GM13976 (cell line): ENCODE measurements at places on chromosomes 11 and 22.

GRCh38 chr11:2664791-2665525 is 34.8 kb downstream of the KCNQ1OT1 start:
- DNase-seq: peak; percentile 26

GRCh38 chr11:79094616-79095015 is 346.2 kb downstream of the TENM4 start:
- DNase-seq: no peak

- DNase-seq: peak; percentile 56
Measured at GRCh38 chr22:50085211-50085972, at the start of gene MLC1. TSS of gene MLC1 (minus strand) at chr22:50085426. CDS start at chr22:50084902, 524 bp downstream.

GRCh38 chr22:47457509-47458300 is 695.3 kb downstream of the TBC1D22A start:
- no peak for DNase-seq

GRCh38 chr11:10209326-10209725 is 84.7 kb downstream of the SBF2 start:
- no peak for DNase-seq

GRCh38 chr11:65119670-65119995 is 2.1 kb upstream of the ZNHIT2 start:
- DNase-seq: no peak

DNA sequence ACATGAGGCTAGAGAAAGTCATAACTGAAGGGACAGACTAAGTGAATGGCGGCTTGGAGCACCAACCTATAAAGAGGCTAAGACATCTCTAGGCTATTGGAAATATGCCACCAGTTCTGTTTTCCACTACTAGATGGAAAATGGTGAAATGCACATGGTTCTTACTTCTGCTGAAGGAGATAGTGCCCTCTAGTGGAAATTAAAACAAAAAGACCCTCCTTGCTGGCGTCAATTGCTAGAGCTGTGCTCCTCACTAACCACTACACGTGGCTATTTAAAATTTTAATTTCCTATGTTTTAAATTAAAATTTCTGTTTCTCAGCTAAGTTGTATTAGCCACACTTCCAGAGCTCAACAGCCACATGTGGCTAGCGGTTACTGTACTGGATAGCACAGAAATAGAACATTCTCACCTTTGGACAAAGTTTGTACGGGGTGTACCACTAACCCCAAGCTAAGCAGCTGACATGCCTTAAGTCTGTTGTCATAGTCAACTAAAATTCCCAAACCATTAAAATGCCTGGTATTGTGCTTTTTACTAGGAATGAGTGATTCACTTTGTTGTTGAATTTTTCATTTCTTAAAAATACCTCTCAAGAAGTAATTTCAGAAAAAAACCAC is 34.1 kb upstream of the CALCA start:
- peak; percentile 18 for DNase-seq

- no peak for DNase-seq
Measured at GRCh38 chr11:13663631-13664071, 4.8 kb upstream of the FAR1 start.

DNA sequence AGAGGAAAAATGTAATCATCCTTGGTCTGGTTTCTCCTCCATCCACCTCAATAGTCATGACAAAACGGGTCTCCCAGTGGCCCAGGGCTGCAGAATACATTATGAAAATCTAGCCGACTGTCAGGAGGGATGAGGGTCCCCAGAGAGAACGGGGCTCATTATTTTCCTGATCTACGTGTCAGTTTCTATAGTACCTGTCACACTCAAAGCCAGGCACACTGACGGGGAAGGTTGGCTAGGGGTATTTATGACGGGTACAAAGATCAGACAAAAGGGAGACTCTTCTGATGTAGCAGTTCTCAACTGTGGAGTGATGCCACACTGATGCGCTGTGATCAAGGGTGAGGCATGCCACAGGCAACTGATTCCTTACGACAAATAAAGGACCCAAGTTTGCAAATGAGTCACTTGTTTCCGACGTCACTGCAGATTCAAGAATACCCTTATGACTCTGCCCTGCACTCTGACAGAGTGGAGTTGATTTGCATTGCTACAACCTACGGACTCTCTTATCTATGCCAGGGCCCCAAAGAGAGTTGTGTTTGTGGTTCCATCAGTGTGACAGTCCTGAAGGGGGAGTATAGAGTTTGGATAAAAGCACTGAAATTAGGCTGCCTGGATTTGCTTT is 188.2 kb upstream of the TBCEL start:
- DNase-seq: peak; percentile 78

- no peak for DNase-seq
Measured at GRCh38 chr11:121777056-121777455, 324.3 kb upstream of the SORL1-AS1 start.

DNA sequence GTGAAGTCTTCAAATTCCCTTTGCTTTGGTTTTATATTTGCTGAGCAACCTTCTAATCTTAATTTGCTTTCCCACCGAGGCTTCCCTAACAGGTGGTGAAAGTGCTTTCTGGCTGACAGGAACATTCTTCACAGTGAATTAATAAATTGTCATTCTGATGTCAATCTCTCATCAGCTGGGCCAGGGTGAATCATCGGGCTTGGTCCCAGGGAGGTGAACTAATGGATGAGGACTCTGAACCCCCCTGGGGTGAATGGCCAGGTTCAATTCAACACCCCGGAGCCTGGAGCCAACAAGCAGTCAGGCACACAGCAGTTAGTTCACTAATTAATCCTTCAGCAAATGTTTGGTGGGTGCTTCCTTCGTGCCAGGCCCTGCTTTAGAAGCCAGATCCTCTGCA is 155.4 kb upstream of the PDGFD start:
- no peak for DNase-seq

DNA sequence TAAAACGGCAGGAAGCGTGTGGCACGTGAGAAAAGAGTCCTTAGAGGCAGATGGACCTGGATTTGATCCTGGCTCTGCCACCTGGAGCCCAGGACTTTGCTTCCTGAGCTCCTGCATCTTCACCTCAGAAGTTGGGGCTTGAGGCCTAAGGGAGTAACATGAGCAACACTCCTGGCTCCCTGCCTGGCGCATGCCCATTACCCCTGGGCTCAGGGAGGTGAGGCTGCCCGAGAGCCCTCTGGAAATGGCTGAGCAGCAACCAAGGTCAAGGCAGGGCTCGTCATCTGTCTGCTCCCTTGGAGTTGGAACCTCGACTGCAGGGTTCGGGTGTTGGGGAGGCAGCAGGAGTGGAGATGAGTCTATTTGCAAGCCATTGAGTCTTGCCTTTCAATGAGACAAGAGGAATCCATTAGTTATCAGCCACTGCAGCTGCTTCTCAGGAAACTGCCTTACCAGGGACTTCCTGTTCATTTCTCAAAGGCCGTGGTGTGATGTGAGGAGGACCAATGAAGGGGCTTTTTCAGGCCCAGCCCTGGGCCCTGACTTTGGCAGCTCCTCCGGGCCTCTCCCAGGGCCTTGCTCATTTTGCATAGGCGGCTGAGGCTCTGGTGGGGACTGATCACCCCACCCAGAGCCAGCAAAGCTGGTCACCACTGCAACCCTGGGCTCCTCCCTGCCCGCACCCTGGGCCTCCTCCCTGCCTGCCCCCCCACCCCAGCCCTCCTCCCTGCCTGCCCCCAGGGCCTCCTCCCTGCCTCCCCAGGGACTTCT is 6.4 kb downstream of the FADS2 start:
- peak; percentile 92 for DNase-seq

- DNase-seq: peak; percentile 82
Measured at GRCh38 chr11:128757235-128757711, 63.4 kb downstream of the FLI1 start.

- DNase-seq: no peak
Measured at GRCh38 chr11:62370743-62371440, 33.6 kb downstream of the ASRGL1 start.

DNA sequence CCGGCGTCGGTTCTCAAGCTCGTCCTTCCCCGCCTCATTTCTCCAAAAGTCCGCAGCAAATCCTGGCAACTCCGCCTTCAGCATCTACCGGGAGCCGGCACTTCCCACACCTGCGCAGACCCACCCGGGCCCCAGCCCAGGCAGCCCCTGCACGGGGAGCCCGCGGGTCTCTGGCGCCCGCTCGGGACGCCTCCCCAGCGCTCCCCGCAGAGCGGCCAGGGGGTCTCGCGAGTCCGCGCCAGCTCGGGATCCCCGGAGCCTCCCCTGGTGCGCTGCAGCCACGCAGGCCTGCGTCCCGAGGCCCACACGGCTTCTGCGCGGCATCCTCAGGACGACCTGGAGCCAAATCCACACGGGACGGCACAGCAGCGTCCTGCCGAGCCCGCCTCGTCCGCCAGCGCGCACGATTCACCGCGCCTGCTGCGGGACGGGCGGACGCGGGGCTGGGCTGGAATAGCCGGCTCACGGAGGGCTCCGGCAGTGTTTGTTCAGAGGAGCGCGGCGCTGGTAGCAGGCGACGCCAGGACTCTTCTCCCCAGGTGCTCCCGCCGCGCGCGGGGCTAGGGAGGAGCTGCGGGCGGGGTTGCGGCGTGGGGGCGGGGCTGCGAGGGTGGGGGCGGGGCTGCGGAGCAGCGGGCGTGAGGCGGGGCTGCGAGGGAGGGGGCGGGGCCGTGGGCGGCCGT is 816 bp upstream of the PHRF1 start:
- DNase-seq: no peak

DNA sequence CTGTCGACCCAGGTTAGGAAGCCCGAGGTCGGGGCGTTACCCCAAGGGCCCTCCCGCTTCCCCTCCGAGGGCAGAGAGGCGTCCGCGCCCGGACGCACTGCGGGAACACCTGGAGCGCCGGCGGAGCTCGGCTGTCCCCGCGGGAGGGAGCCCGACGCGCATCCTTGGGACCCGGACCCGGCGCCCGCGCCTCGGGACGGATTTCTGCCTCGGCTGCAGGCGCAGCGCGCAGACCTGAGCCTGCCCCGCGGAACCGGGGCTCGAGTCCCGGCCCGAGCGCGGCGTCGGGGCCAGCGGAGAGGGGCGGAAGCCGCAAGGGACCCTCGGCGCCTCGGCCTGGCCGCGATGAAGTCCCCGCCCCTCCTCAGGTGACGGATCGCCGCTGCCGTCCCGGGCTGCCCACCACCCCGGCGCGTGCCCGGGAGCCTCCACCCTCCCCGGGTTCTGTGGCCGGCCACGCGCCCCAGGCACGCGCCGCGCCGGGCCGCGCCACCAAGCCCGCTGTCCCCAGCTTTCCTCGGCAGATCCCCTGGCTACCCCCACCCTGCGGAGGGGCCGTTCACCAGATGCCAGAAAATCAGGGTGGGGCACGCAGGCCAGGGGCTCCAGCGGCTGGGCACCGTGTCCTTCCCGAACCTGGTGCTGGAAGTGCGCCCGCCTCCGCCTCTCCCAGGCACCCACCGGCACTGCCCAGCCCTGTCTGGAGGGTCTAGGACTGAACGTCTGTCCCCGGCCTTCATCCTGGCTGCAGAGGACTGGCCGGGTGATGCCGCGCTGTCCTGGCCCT is 410 bp downstream of the GLB1L3 start:
- DNase-seq: peak; percentile 49

GRCh38 chr11:124622531-124623451 is at the start of gene TBRG1:
TSS of gene TBRG1 (plus strand) at chr11:124622864. CDS start at chr11:124623084, 220 bp downstream.
- DNase-seq: peak; percentile 92

DNA sequence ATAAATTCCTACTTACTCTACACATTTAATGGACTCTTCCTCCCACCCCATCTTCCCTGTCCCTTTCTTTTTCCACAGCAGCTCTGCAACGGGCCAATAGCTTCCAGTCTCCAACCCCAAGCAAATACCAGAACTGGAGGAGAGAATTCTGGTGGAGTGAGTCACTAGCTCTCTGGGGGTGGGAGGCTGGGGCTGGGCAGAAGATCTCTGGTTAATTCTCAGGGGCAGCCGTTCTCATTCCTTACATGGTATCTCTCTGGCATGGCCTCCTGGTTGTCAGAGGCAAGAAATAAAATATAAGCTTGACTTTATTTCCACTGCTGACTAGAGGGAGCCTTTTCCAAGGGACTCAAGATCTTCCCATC is 90.4 kb upstream of the PARVA start:
- DNase-seq: peak; percentile 3

- no peak for DNase-seq
Measured at GRCh38 chr11:79366218-79366617, 74.6 kb downstream of the TENM4 start.

DNA sequence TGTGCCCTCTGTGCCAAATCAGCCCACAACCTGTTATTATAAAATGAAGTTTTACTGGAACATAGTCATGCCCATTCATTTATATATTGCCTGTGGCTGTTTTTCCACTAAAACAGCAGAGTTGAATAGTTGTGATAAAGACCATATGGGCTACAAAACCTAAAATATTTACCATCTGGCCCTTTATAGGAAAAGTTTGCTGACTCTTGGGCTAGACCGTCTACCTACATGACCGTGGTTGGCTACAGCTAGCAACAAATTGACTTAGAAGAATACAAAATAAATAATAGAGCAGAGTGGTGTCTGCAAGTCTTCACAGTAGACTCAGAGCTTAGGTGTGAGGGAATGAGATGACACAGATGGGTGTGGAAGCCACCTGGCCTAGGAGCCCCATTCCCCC is 11.2 kb upstream of the IL18BP start:
- DNase-seq: no peak

DNA sequence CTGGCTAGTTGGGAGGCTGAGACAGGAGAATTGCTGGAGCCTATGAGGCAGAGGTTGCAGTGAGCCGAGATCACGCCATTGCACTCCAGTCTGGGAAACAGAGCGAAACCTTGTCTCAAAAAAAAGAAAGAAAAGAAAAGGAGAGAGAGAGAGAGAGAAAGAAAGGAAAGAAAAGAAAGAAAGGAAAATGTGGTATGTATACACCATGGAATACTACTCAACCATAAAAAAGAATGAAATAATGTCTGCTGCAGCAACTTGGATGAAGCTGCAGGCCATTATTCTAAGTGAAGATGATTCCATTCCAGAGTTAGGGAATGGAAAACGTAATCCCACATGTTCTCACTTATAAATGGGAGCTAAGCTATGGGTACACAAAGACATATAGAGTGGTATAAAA is 30.8 kb downstream of the TTC28 start:
- DNase-seq: no peak

- DNase-seq: no peak
Measured at GRCh38 chr11:12706545-12707499, 32.6 kb downstream of the TEAD1 start.

GRCh38 chr11:1763796-1764661 is at the start of gene CTSD:
TSS of gene CTSD (minus strand) at chr11:1763927. CDS start at chr11:1763859, 68 bp downstream.
- peak; percentile 99 for DNase-seq

DNA sequence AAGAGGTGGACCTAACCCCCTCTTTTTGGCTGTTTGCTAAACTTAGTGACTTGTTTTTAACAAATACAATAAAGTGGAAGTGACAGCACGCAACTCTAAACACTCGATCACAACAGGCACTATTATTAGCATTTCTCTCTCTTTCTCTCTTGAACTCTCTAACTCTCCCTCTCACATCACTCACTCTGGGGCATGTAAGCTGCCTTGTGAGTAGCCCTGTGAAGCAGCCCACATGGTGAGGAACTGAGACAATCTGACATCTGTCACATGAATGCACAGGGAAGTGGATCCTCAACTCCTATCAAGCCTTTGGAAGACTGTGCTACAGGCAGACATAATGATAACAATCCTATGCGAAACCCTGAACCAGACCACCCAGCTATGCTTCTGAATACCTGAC is 609.0 kb upstream of the CNTN5 start:
- no peak for DNase-seq
